T-helper 17 cell (primary cell): ENCODE measurements at places on chromosomes 7 and 10.

DNA sequence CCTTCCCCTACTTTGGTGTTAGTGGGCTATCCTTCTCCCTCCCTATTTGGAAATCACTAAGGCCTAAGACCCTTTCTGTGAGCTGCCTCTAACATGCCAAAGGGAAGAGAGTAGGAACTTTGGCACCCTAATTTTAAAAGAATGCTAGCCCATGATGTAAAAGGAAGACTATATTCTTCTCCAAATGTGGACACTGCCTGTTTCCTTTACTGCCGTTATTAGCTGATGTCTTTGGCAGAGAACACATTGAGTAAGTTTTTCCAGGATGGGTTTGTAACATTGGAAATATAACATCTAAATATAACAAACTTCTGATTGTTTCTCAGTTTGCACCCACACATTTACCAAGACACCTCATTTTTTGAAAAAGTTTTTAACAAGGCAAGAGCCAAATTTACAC is 56.9 kb upstream of the TNKS2 start:
- no peak for DNase-seq

DNA sequence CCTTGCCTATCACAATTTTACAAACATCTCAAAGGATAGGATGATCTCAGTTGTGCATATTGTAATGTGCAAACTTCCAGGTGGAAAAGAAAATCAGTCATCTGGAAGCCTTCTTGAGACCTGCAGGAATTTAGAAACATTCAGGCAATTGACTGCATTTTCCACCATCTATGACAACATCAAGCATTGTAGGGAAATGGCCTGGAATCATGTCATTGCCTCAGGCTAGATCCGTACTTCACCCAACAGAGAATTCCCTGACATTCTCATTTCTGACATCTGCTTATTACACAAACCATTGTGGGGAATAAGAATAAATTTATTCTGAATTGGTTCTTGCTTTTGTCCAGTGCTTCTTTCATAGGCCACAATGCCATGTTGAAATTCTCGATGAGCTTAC is 124.9 kb upstream of the NPVF start:
- DNase-seq, result no peak

DNA sequence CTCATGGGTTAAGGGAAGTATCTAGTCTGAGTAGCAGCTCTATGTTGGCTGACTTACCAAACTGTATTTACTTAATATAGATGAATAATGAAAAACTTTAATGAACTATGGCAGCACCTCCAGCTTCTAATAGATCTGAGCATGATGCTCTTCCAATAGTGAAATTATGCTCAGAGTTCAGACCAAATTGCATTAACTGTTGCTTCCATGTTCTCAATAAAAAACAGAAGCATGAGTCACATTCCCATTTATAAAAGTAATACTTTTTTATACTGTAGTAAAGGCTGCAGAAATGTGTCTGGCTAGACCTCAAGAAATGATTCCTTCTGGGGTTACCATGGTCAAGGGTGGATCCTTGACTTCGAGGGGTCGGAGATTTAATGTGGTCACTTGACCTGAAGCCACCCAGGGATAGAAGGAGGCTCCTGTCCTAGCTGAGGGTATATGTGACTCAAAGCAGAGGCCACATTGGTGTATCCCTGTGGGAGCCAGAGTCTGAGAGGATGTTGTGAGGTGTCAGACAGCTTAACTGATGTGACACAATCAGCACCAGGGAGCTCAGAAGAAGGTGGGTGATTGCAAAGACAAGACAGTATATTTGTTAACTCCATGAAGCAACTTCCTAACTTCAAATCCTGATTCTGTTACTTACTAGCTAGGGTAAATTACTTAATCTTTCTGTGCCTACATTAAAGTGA is 19.8 kb upstream of the PLCE1 start:
- no peak for DNase-seq

- DNase-seq, result no peak
Measured at GRCh38 chr7:88457320-88457719, 150.6 kb upstream of the STEAP4 start.

- no peak for DNase-seq
Measured at GRCh38 chr7:144830811-144831210, 5.0 kb downstream of the TPK1 start.

GRCh38 chr10:52463826-52464225 is 149.7 kb downstream of the DKK1 start:
- DNase-seq, result no peak

DNA sequence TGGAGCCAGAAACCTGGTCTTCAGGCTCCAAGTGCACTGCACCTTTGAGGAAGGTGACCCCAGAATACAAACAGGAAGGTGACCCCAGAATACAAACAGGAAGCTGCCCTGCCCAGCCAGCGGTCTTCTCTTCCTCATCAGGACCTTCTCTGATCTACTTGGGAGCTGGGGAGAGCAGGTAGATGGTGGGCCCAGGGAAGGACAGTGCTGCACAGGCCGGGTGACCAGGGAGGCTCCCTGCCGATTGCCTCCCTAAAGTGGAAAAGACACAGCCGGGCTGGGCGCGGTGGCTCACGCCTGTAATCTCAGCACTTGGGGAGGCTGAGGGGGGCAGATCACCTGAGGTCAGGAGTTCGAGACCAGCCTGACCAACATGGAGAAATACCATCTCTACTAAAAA is 151.8 kb upstream of the CHST15 start:
- no peak for DNase-seq

DNA sequence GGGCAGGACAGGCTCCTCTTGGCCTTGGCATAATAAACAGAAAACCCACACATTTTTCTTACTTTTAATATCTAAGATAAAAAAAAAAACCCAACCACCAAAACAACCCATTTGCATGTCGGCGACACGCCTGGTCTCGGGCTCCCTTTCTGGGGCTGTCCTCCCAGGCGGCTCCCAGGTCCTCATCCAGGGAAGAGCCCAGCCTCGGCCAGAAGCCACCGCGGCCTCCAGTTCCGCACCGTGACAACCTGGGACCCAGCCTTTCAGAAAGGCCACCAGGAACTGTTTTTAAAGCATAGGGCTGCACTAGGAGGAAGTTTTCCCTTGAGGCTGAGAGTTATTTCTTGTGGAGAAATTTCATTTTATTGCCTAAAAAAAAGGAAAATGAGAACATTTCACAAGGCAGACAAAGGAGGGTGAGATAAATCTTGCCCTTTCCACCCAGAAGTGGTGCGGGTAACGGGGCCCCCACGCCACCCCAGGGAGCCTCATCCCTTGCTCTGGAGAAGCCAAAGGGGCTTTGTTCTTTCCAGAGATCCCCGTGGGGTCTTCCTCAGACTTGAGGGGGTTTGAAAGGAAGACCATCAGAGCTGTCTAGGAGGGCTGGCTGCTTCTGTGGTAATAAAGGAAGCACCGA is 39.2 kb upstream of the MKRN1 start:
- no peak for DNase-seq

- DNase-seq, result no peak
Measured at GRCh38 chr10:33382216-33382600, 47.7 kb upstream of the NRP1 start.

DNA sequence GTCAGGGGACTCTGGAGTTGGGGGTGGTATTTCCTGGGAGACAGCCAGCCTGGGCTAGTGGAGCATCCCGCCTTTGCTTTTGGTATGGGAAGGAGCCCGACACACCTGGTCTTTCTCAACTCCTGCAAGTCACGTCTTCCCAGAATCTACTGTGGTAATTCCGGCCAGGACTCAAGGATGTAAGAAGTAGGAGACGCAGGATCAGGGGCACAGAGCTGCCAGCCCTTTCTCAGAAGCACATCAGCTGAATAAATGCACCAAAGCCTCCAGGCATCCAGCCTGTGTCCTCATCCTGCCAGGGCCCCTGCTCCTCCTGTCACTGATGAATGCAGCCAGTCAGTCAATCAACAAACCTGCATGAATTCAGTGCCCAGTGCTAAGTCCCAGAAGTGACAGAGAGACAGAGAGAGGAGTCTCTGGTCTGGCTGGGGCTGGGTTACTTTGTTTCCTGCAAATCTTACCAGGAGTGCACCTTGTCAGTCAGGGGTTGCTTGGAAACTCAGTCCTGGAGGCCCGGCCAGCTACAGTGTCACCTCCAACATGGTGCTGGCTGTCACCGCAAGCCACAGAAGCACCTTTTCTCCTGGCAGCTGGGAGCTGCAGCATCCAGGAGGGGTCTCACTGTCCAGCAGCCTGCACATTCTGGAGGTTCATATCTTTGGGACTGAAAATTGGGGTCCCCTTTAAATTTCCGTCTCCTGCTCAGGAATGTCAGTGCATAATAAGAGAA is 101.8 kb downstream of the PTPRE start:
- no peak for DNase-seq

DNA sequence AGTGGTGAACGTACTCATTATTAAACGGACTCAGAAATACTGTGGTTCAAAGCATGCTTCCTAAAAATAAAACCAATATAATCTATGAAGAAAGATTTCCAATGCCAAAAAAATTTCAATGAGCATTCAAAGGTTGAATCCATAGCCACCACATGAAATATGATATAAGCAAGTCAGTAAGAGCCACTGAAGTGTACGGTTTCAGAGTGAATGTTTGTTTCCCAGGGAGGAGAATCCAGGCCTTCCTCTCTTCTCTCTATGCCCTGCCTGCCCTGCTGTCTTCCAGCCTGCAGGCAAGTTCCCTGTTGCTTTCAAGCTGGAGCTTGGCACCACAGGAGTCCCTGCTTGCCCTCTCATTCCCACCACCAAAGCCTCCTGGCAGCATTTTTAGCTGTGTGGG is 1171.6 kb upstream of the C7orf33 start:
- DNase-seq, result no peak
